ENCODE measurements at places on chromosomes 3 and 15.
A peak's percentile ranks its signal among the peaks of the same experiment; 100 is the strongest.

DNA sequence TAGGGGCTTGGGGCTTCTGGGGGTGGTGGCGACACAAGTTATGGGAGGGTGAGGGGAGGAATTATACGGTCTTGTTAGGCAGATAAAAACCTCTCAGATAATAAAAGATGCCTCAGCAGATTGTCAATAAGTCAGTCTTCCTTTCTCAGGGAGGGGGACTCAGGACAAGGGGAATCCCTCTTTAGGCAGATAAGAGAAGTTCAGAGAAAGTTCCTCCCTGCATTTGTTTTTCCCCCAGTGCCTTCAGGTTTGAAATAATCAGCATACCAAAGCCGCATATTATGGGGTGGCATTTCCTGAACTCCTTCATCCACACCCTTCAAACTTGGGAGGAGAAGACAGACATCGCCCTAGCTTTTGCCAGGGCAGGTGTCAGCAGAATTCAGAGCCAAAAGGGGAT is 8.5 kb downstream of the PPCDC start:
- DNase-seq: no peak

- DNase-seq: no peak
These were observed 303.3 kb upstream of the CBLB start for GRCh38 chr3:106172101-106172500.

DNA sequence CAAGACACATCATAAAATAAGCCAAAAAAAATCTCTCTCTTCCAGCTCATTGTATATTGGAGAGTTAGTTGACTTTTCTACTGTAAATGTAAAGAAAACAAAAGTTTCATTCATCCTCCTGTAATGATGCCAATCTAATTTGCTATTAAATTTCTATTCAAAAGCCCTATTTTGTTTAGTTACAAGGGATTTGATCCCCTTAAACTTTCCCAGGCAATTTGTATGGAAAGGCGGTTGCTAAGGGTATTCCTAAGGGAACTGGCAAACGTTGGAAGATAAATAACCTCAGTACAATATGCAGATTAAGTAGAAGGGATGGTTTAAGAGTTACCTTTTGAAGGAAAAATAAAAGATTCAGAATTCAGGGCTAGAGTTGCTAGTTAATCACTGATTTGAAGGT is 352.7 kb downstream of the TIGIT start:
- DNase-seq: no peak

DNA sequence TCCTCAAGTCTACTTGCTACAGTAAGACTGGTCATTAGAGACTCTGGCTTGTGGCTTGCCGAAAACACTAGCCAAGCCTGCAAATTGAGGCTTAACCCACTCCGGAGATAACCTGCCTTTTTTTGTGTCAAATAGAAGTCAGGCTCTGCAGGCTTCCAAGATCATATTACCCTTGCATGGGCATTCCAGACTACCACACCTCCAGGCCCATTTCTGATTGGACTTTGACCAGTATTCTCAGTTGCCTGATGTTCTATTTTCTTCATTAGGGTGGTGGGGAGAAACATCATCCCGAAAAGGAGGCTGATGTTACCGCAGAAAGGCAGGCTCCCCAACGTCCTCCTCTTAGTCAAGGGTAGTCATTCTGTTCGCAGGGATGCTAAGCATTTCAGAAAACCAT is 68.1 kb upstream of the FOXP1 start:
- DNase-seq: no peak

DNA sequence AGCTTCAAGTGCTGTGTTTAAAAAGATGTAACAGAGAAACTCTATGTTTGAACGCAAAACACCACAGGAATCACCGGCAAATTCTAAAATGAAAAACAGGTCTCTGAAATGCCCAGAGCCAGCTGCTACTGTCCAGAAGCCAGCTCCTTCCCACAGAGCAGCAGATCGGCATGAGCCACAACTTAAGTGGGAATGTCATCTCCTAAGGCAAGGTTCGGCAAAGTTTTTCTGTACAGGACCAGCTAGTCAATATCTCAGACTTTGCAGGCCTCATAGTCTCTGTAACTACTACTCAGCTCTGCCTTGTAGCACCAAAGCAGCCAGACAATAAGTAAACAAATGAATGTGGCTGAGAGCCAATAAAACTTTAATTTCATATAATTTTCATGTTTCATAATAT is 4.9 kb downstream of the PLOD2 start:
- DNase-seq: peak; percentile 52

- no peak for DNase-seq
These were observed 233.3 kb upstream of the NR2E3 start for GRCh38 chr15:71577071-71577470.

GRCh38 chr3:64463981-64464380 is 223.8 kb downstream of the ADAMTS9 start:
- DNase-seq: no peak

DNA sequence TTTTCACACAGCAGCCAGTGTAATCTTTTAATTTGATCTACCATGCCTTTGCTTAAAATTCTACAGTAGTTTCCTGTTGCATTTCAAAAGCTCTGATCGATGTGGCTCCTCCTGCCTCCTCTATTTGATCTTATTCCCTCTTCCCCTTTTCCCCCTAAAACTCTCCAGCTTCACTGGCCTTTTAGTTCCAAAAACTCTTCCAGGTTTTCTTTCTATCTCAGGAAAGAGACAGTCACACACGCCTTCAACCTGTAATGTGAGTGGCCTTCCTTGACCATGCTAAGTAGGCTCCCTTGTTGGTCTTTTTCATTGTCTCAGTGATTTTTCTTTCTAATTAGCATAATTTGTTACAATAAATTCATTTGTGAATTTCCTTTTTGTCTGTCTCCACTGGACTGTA is 985 bp downstream of the TEX9 start:
- DNase-seq: no peak

DNA sequence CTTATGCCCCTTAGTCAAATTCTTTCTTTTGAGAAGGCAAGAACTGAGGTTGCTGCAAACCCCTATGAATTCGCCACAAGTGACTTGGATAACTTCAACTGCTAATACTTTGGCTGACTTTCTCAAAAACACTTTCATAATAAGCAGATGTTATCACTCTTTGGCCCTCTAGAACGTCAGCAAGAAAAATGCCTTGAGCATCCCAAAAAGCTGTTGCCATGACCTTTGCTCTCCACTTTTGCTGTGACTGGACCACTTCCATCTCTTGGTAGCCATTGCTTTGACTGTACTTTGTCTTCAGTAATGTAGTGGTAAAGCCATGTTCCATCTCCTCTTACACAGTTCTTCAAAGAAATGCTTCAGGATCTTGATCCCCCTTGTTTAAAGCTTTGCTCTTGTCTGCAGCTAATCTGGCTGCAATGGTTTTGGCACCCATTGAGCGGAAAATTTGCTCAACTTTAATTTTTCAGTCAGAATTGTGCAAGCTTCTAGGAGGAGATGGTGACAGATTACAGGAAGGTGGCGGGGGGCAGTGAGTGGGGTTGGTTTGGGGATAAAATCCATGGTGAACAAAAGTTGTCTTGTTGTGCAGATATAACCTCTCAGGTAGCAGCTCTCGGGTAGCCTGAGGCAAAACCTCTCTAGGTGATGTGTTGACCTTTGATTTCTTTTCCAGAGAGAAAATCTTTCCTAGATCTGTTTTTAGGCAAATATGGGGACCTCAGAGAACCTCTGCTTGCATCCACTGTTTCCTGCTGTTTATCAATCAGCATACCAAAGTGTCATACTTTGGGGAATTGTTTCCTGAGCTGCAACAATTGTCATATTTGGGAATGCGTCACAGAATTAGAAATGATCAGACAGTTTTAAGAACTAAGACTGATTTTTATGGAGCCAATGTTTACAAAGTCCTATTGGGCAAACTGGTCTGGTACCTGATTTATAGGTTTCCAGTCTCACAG is 83.6 kb downstream of the CCR1 start:
- DNase-seq: no peak

DNA sequence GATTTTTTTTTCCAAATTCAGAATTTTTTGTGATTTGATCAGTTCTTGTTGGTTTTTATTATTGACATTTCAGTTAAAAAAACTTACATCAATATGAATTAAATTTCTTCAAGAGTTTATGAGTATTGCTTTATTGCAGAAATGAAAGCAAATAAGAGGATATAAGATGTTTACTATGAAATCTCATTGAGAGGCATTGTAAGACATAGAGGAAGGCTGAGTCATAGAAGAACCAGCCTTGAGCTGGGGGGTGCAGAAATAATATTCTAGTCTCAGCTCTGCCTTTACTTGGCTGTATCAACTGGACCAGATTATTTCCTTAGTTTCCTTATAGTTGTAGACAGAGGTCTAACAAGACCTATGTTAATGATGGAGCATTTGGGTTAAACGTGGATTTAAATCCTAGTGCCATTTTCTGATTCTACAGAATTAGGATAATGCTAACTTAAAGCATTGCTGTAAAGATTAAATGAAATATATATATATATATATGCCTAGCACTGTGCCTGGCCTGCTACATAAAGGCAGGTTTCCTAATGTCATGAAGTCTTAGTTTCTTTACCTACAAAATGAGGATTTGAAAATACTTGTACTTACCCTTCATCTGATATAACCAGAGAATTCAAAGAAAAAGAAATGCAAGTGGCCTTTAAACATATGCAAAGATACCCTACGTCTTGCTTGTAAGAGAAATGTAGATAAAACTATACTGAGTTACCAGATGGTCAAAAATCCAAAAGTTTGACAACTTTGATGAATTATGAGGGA is 7.3 kb downstream of the FAM98B start:
- peak; percentile 24 for DNase-seq

DNA sequence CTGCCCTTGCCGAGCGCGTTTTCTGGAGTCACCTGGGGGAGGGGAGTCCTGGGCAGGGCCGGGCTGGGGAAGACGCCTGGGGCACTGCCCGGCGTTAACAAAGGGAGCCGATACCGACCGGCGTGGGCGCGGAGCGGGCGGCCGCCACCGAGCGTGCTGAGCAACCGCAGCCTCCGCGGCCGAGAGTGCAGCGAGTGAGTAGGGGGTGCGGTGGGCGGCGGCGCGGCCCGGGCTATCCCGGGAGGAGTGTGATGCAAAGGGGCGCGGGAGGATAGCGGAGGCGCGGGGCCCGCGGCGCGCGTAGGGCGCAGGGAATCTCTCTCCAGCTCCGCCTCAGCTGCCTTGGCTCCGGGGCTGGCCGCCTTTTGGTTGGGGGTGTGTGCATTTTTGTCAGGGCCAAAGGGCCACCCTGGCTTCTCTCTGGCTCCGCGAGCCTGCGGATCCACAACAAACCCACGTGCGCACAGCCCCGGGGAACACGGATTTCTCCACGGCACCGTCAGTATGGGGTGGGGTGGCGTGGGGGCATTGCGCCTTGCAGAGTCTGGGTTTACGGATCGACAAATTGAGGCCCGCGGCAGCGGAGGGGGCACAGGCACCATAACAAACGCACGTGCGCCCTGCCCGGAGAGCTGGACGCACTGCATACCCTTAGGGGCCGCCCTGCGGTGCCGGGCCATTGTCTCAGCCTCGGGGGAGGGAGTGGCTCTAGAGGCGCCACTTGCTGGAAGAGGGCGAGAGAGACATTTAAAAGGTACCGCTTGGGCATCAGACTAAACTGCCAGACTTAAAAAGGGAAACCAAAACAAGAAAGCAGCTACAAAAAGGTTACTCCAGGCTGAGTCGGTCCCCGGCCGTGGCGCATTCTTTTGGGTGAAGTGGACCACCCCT is 560 bp downstream of the ST6GAL1 start:
- peak; percentile 22 for DNase-seq

DNA sequence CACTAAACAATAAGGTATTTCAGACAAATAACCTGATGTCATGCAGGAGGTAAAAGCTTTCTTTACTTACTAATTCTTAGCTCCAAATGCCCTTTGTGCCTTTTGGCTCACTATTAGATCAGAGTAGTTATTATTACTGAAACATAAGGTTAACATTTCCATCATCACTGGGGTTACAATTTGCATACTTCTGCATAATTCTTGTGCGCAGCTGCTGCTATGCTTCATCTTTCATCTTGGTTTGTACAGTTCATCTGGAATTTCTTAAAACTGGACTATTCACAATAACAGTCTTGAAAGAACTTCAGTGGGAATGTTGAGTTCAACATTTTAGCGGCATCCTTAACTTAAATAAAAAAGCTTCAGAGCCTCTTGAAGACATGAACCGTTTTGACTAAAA is 383.2 kb upstream of the ADAMTS9 start:
- DNase-seq: no peak

DNA sequence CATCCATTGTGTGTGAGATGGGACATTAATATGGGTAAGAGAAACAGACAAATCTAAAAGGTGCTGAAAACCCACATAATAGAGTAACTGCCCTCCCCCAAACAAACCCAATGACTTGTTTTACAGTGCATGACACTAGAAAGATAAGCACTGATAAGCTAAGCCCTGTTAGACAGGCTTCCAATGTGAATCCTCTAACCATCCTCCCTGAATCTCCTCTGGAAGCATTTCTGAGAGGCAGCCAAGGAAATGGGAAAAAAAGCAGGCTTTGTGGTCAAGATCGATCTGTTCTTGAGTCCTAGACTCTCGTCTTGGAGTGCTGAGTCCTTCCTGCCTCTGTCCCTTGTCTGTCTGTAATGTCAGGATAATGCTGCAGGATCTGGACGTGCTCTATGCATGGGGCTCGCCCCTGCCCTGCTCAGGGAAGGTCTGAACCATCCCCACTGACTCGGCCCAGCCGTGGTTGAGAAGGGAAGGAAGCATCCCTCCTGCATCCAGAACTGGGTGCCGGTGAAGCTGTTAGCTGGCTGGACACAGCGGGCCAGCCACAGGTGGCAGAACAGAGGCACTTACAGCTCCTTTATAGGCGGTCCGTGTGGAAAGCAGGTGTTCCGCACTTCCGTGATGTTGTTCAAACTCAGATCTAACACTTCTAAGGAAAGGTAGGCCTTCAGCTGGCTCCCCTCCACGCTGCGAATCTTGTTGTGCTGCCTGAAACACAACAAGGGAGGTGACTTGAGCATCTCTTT is 84.1 kb downstream of the LRIG1 start:
- DNase-seq: no peak

DNA sequence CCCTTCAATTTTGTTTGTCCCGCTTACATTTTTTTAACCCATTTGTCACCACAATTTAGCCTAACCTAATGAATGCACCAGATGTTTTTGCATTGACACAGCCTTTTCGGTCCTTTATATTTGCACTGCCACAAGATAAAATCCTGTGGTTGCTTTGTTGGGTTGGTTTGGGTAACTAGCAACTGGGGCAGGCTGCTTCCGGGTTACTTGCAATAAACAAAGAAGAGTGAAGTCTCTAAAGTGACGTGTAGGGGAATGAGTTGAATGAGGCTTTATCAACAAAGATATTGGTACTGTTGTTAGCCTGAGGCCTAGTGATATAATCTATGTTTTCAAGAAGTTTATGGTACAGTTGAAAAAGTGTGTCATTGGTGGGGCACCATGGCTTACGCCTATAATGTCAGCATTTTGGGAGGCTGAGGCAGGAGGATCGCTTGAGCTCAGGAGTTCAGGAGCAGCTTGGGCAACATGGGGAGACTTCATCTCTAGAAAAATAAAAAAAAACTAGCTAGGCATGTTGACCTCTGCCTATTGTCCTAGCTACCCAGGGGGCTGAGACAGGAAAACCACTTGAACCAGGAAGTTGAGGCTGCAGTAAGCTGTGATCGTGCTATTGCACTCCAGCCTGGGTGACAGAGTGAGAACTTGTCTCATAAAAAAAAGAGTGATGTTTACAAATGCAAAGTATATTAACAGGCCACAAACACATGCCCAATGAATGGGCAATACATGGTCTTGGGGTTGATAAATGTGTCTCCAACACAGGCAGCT is 121.8 kb downstream of the OXSM start:
- DNase-seq: no peak
